Stimulated activated CD8-positive, alpha-beta memory T cell treated with anti-CD3 and anti-CD28 coated beads, Interleukin-4, amount 100 ng/mL, for 4 hours (primary cell): ENCODE measurements at places on chromosomes 5 and 9.
A peak's percentile ranks its signal among the peaks of the same experiment; 100 is the strongest.

GRCh38 chr5:79976759-79977515 lies 14.1 kb downstream of the MTX3 start:
- no peak for DNase-seq

DNA sequence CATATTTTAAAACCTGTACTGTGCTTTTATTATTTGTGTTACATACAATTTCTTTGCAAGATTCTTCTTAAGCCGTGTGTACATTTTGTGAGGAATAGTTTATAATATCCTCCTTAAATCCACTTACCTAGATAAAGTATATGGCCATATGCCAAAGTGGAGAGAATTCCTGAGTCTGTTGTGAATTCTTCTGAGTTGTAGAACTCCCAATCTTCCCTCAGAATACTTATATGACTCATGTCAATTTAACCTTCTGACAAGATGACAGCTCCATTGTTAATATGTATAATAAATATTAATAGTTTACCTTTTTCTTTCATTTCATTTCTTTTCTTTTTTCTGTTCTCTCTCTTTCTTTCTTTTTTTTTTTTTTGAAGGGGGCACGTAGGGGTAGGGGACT lies 6.0 kb upstream of the RICTOR start:
- no peak for DNase-seq

GRCh38 chr5:72920690-72921502 lies 34.9 kb upstream of the FCHO2 start:
- no peak for DNase-seq

- DNase-seq: no peak
These were observed 454.5 kb downstream of the HINT1 start for GRCh38 chr5:130710596-130710995.

GRCh38 chr5:52837591-52838001 lies 49.9 kb downstream of the ITGA1 start:
- DNase-seq: no peak

- DNase-seq: no peak
These were observed 60.3 kb upstream of the NEK6 start for GRCh38 chr9:124197177-124198095.

- DNase-seq: no peak
These were observed 120.7 kb upstream of the SLIT3 start for GRCh38 chr5:169421677-169422076.

GRCh38 chr9:91127653-91128052 lies 234.1 kb downstream of the AUH start:
- no peak for DNase-seq

DNA sequence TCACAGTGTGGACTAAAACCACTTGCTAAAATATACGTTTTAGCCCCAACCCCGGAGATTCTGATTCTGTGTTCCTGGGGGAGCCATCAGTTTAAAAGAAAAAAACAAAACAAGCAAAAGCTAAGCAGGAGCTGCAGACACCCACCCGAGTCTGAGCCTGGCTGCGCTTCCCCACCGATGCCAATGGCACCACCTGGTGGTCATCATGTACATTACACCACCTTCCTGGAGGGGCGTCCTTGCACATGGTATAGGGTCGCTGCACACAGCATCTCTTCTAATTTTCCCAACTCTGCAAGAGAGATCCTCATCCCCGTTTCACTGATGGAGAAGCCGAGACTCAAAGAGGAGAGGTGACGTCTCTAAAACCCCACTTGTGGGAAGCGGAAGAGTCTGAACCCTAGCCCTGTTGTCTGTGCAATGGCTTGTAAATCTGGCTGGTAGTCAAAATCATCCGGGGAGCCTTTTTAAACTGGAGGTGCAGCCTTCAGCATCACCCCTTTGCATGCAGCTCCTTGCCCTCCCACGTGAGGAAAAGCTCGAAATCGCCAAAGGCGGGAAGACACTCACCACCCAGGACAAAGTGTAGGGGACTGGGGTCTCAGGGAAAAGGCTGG lies 23.1 kb upstream of the CNOT6 start:
- DNase-seq: no peak

DNA sequence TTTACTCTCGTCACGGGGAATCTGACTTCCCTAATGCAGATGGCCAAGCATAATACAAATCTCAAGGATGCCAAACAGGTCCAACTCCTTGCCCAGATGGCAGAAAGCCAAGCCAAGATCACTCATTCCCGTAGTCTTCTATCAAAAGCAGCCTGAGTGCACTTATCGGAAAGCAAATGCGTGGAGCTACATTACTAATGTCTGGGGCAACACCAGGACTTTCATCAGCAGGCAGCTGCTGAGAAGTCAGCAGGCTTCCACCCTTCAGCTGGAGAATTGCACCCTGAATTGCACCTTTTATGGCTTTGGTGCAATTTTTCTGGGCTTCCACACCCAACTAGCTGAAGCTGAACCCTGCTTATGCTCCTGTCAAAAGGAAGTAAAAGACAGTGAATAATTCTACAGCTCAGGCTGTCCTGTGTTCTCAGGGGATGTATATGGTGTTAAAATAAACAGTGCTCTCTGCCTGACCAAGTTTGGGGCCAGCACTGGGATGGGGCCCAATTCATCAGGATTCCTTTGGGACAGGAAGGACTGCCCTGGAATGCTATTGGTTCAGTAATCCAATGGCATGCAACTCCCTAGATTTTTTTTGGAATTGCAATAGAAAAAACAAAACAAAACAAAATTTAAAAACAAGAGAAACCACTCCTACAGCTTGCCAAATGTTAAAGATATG lies 92.6 kb downstream of the DPYSL3 start:
- DNase-seq: no peak

- DNase-seq: peak; percentile 79
These were observed at the start of gene PLGRKT for GRCh38 chr9:5437254-5438216. PLGRKT (minus strand) TSS chr9:5437925; CDS start chr9:5431977, 5,948 bp downstream.

DNA sequence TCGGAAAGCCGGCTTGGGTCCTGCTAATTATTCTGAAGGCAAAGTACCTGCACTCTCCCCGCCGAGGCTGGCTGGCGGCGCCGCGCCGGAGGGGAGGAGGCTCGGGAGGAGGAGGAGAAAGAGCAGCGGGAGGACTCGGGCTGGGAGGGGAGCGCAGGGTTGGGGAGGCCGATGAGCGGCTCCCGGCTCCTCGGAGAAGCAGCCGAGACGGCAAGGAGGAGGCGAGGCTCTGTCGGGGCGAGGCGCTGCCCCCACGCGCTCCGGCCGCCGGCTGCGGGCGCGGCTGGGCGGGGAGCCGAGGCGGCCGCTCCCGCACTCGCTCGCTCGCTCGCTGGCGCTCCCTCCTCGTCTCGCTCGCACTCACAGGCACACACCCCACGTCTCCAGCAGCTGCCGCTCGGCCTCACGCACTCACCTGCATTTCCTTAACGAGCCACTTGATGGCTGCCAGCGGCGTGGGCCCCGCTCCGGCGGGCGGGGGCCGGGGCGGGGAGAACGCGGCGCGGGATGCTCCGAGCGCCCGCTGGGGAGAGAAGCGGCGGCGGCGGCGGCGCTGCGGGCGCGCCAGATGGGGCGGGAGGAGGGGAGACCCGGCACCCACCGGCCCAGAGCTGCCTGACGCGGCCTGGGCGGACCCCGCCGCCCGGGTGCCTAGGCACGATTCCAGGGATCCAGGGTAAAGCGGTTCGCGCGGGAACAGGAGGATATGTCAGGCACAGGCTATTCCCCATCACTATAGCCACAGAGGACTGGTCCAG lies at the start of gene PTPRD:
TSS of gene PTPRD (minus strand) at position 362 of the 758 bp plus-strand sequence.
- no peak for DNase-seq

- DNase-seq: no peak
These were observed 144.2 kb downstream of the MLLT3 start for GRCh38 chr9:20477940-20478620.

GRCh38 chr9:108444400-108445358 lies 411.1 kb downstream of the ACTL7B start:
- no peak for DNase-seq

DNA sequence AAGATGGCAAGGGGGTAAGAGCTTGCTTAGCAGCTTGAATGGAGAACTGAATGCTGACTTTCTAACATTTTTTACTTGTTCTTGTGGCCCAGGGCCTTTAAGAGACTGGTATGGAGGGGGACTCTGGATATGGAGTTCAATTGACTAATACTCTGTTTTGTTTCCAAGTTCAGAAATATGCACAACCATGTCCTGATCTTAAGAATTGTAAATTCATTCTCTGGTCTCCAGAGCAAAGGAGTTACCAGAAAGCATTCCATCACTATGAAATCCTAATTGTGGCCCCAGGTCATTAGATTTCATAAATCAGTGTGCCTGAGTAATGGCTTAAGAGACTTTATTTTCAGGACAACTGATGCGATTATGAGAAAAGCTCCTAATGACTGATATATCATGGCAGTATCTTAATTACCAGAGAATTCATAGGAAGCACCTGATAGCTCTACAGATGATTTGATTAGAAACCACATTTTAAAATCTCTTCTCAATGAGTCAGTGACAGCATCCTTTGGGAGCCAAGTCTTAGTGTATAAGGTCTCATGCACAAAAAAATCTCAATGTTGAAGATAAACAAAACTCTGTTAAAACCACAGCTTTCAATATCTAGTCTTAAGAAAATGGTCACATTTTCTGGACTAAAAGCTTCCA lies 613.6 kb upstream of the KLF4 start:
- DNase-seq: no peak

DNA sequence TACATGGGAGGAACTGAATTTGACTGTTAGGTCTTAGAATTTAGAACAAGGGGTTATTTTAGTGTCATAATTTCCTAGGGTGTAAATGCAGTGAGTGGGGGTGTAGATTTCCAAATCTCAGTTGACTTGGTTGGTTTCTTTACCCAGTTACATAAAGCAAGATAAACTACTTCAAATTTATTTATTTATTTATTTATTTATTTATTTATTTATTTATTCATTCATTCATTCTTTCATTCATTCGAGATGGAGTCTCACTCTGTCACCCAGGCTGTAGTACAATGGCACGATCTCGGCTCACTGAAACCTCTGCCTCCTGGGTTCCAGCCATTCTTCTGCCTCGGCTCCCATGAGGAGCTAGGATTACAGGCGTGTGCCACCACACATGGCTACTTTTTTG lies 200.4 kb downstream of the SLF1 start:
- no peak for DNase-seq

DNA sequence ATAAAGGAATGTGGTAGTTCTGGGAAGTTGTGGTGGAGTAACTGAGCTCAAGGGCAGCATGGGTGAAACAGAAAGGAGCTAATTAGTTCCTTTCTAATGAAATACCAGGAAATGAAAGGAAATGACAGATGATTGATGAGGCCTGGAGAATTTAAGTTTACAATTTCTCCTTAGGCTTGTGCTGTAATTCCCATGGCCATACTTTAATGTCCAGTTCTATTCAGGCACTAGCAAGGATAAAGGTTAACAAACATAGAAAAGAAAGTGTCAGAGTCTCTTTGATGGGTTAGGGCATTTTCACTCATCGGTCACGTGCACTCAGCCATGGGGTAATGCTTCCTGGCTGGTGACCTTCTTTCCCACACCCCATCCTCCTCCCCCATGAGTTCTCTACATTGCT lies 70.3 kb downstream of the CTSL start:
- DNase-seq: no peak

- no peak for DNase-seq
These were observed 98.9 kb downstream of the MAN2A1 start for GRCh38 chr5:109788596-109788995.
